ENCODE measurements at places on chromosomes 11 and 22. TPM values are rescaled to one million over a fixed set of nuclear protein-coding genes. Genes with fewer than 3 reads are reported as not detected.

DNA sequence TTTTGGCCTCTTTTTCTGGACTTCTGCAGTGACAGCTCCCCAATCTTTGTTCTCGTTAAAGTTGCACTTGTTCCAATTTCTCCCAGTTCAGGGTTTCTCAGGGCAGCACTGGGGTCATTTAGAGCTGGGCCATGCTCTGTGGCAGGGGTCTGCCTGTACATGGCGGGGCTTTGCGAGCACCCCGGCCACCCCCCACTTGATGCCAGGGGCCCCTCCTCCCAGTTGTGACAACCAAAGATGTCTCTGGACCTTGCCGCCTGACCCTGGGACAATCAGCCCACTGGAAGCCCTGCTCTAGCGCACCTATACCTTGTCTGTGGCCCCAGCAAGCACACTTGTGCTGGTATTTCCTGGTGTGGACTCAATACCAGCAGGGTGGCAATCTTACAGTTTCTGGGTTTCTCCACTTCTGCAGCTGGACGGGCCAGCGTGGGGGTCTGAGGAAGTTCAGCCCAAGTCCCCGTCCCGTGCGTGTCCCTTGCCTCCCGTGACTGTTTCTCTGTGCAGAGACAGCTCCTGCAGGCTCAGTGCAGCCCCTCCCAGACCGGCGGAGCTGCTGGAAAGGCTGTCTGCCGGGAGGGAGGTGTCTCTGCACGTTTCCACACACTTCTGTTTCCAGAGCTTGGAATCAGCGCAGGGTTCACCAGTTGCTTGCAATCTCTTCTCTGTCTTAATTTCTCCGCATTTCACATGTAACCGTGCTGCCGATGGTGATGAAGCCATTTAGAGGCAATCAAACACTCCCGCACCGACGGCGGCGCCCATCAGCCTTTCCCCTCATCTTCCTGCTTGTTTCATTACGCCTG lies 1328.9 kb downstream of the BRD1 start:
- no peak for DNase-seq
- H3K27me3 ChIP-seq, result no peaks in the 10 kb centered on the region
- H3K4me3 ChIP-seq, result no peak overlapping the region
- no peaks in the 10 kb centered on the region for H3K4me1 ChIP-seq
- no peak overlapping the region for H3K27ac ChIP-seq

- peaks cover 66% of the 10 kb centered on the region for H3K27me3 ChIP-seq
- DNase-seq, result no peak
Observed at GRCh38 chr11:116579857-116580727, 192.7 kb downstream of the BUD13 start.

- no peaks in the 10 kb centered on the region for H3K27me3 ChIP-seq
- H3K27ac ChIP-seq, result no peak overlapping the region
- no peak overlapping the region for H3K4me3 ChIP-seq
- H3K36me3 ChIP-seq, result no peaks in the 10 kb centered on the region
- no peak for DNase-seq
Observed at GRCh38 chr11:129314371-129314770, 61.3 kb upstream of the BARX2 start.

The ZFTA gene
- total RNA-seq, result 4.2 TPM

GRCh38 chr22:37965940-37966664 lies 12.6 kb downstream of the POLR2F start:
- no peak overlapping the region for H3K4me3 ChIP-seq
- no peaks in the 10 kb centered on the region for H3K27me3 ChIP-seq
- no peak overlapping the region for H3K27ac ChIP-seq
- H3K36me3 ChIP-seq, result peaks cover 12% of the 10 kb centered on the region
- no peak for DNase-seq
- H3K4me1 ChIP-seq, result peaks cover 1% of the 10 kb centered on the region

- peaks cover 21% of the 10 kb centered on the region for H3K4me1 ChIP-seq
- DNase-seq, result no peak
- H3K36me3 ChIP-seq, result no peaks in the 10 kb centered on the region
- peaks cover 84% of the 10 kb centered on the region for H3K27me3 ChIP-seq
- no peak overlapping the region for H3K4me3 ChIP-seq
Observed at GRCh38 chr22:28903729-28904128, 20.4 kb downstream of the ZNRF3 start.

- no peaks in the 10 kb centered on the region for H3K27me3 ChIP-seq
- H3K4me1 ChIP-seq, result no peaks in the 10 kb centered on the region
- no peak overlapping the region for H3K4me3 ChIP-seq
Observed at GRCh38 chr11:80937842-80938241, 1497.0 kb upstream of the TENM4 start.

Data from activated CD8-positive, alpha-beta memory T cell treated with anti-CD3 and anti-CD28 coated beads, Interleukin-2, amount 10 ng/mL, durations not matched to agents 7 days and 5 days (primary cell).